Adrenal gland (tissue), 19 donors: ENCODE measurements at places on chromosomes 6 and 20. TPM values are rescaled to one million over a fixed set of nuclear protein-coding genes. Genes with fewer than 3 reads are reported as not detected.

DNA sequence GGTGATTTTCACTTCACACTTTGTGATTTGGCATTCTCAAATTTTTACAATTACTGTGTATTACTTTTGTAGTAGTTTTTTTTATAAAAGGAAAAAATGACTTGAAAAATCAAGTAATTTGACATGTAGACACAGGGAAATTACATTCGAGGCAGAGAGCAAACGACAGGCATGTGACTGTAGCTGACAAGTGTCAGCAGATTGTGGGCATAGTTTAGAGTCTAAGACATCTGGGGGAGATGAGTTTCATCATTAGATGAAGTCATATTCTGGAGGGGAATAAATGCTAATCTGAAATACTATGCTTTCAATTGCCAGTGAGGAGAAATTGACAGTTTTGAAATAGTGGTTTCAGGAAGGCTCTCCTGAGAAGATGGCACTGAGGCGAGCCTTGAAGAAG, 126.0 kb downstream of the MTHFD1L start:
- H3K36me3 ChIP-seq = no peaks in the 10 kb centered on the region
- H3K27ac ChIP-seq = no peak overlapping the region
- H3K4me1 ChIP-seq = no peaks in the 10 kb centered on the region
- H3K4me3 ChIP-seq = no peak overlapping the region

The CST11 gene
- not detected for polyA plus RNA-seq

GRCh38 chr6:99362678-99363268, 13.3 kb upstream of the FAXC start:
- no peaks in the 10 kb centered on the region for H3K27me3 ChIP-seq
- no peak for DNase-seq
- H3K36me3 ChIP-seq = no peaks in the 10 kb centered on the region
- H3K27ac ChIP-seq = no peak overlapping the region

The RPRD1B gene
- polyA plus RNA-seq = 6.8 TPM

DNA sequence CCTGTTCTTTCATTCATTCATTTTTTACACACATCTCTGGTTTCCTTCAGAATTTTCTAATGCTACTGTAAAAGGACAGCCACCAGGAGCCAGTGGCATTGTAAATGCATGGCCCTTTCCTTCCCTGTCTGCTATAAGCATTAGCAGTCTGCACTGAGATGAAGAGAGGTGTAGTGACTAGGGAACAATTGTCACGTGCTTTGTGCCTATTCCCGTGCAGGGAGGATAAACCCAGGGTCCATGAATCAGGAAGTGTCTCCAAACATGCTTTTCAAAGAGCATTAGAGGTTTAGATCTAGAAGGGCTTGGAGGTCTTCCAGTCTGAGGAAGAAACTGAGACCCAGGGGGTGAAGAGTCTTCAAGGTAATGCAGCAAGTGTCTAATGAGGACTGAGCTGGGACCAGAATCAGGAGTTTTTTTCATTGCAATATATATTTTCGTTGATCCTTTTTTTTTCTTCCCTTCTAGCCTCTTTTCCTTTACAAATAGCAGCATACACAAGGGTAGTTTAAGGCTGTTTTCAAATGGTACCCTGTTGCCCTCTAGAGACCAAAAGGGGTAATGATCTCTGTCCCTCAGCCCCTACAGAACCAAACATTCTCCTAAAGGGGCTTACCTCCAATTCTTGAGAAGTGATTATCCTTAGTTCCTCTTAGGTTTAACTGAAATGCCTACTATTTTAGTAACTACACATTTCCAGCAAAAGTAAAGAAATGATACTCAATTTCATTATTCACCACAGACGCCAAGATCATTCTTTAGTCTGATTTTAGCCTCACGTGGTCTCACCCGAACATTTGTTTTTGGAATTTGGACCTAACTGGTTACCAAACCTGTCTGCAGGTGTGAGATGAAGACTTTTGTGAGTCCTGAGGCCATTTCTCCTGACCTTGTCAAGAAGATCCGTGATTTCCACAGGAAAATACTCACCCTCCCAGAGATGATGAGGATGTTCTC, 6.6 kb downstream of the TRIM15 start:
- no peak overlapping the region for H3K27ac ChIP-seq
- no peak overlapping the region for H3K4me3 ChIP-seq
- H3K4me1 ChIP-seq = no peaks in the 10 kb centered on the region
- H3K27me3 ChIP-seq = peaks cover 27% of the 10 kb centered on the region

The GLO1 gene
- polyA plus RNA-seq = 174 TPM

DNA sequence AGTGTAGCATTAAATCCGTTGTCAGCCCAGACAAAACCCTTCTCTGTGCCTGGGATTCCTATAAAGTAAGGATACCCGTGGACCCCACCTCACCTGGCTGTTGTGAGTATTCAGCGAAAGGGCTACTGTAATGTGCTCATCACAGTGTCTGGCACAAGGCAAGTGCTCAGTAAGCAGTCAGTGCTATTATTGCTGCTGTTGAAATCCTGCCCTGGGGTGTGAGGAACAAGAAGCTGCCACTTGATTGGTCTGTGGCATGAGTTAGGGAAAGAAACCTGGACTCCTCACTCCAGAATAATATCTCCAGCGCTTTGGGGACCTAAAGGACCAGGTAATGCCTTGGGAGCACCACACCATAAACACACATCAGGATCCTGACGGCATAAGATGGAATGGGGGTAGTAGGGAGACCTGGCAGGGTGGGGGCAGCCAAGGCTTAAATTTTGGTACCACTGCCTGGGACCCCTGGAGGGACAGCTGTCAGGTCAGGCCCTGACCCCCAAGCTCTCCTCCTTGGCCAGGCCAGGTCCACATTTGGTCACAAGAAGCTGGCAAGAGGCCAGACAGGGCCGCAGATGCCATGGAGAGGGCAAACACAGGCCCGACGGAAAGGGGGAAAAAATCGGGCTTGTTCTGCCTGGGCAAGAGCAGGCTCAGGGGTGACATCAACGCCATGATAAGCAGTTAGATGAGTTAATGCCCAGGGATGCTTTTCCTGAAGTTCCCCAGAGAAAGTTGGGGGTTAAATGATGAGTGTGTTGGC, 66.5 kb downstream of the MRPL14 start:
- H3K27me3 ChIP-seq = no peaks in the 10 kb centered on the region
- no peaks in the 10 kb centered on the region for H3K36me3 ChIP-seq
- no peak for DNase-seq
- no peak overlapping the region for H3K4me3 ChIP-seq
- H3K27ac ChIP-seq = peak overlapping the region; percentile 66

DNA sequence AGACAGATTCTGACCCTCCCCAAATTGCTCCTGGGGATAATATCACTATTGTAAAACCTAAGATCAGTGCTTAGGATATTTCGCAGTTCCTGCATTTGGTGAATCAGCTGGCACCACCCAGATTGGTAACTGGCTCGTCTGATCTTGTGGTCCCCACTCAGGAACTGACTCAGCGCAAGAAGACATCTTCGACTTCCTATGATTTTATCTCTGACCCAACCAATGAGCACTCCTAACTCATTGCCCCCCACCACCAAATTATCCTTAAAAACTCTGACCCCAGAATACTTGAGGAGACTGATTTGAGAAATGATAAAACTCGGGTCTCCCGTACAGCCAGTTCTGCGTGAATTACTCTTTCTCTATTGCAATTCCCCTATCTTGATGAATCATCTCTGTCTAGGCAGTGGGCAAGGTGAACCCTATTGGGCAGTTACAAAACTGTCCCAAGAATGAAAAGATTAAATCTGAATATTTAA, 55.7 kb upstream of the PRND start:
- H3K27me3 ChIP-seq = no peaks in the 10 kb centered on the region
- H3K36me3 ChIP-seq = no peaks in the 10 kb centered on the region
- no peak for DNase-seq
- no peak overlapping the region for H3K27ac ChIP-seq

The GTSF1L gene
- polyA plus RNA-seq = not detected

DNA sequence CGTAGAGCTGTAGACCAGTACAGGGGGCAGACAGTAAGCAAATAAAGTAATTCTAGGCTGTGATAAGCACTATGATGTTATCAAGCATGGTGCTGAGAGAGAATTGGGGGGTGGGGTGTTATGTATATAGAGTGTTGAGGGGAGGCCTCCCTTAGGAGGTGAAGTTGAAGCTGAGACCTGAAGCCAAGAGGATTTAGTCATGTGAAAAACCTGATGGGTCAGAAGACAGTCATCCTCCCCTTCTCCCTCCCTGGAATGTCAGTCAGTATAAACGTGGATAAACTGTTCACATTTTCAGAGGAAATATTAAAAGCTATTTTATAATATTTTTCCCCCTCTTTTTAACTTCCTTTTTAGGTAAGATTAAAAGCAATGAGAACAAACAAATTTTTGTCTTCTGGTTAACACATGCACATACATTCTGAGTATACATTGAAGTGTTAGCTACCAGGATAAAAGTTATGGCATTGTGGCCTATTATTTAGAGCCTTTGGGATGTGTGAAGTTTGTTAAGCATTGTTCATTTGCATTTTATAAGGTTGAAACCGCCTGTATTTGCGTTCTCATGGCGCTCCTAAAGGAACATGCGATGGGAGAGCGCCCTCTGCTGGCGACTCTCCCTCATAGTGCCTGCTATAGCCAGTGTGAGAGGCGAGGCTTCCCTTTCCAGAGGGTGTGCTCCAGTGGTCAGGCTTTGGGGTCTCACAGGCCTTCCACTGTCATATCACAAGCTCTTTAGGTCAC, 35.4 kb upstream of the MAPK13 start:
- H3K27me3 ChIP-seq = no peaks in the 10 kb centered on the region
- H3K36me3 ChIP-seq = peaks cover 13% of the 10 kb centered on the region
- no peak overlapping the region for H3K4me3 ChIP-seq
- no peak overlapping the region for H3K27ac ChIP-seq

The ETV7 gene
- polyA plus RNA-seq = 0.86 TPM

- no peaks in the 10 kb centered on the region for H3K27me3 ChIP-seq
- no peaks in the 10 kb centered on the region for H3K36me3 ChIP-seq
- H3K4me1 ChIP-seq = no peaks in the 10 kb centered on the region
These were observed 178.0 kb upstream of the SASH1 start for GRCh38 chr6:148164645-148165044.

- no peaks in the 10 kb centered on the region for H3K36me3 ChIP-seq
- H3K27ac ChIP-seq = peak overlapping the region; percentile 13
- no peaks in the 10 kb centered on the region for H3K27me3 ChIP-seq
- H3K4me1 ChIP-seq = peaks cover 65% of the 10 kb centered on the region
- no peak overlapping the region for H3K4me3 ChIP-seq
These were observed 107.9 kb downstream of the TSHZ2 start for GRCh38 chr20:53079828-53080686.

GRCh38 chr6:136820561-136820960, 1.8 kb upstream of the PEX7 start:
- H3K27me3 ChIP-seq = no peaks in the 10 kb centered on the region
- H3K4me1 ChIP-seq = peaks cover 10% of the 10 kb centered on the region
- no peak overlapping the region for H3K27ac ChIP-seq
- no peaks in the 10 kb centered on the region for H3K36me3 ChIP-seq
- H3K4me3 ChIP-seq = no peak overlapping the region

The LPIN3 gene
- polyA plus RNA-seq = 1.8 TPM

The BMP2 gene
- 1.0 TPM for polyA plus RNA-seq

- H3K4me1 ChIP-seq = peaks cover 38% of the 10 kb centered on the region
- H3K4me3 ChIP-seq = no peak overlapping the region
- H3K36me3 ChIP-seq = no peaks in the 10 kb centered on the region
These were observed 22.9 kb downstream of the FKBP1A start for GRCh38 chr20:1369970-1370369.

The RBL1 gene
- 4.6 TPM for polyA plus RNA-seq

DNA sequence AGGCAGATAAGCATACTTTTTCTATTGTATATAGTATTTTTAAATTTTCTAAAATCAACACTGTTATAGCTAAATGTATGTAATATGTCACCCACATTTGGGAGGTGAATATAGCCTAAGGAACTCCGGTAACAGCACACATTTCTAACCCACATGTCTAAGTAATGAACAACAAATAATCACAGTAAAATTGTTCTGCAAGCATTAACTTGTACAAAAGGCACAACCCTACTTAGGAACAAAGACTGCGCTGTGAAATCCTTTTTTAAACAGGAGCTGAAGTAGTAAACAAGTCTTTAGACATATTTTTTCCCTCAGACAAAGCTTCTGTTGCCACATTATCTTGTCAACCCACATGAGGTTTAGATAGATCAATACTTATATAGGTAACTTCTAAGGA, 872.4 kb upstream of the SLC35B3 start:
- no peaks in the 10 kb centered on the region for H3K4me1 ChIP-seq
- DNase-seq = no peak
- H3K4me3 ChIP-seq = no peak overlapping the region
- no peaks in the 10 kb centered on the region for H3K36me3 ChIP-seq
- no peaks in the 10 kb centered on the region for H3K27me3 ChIP-seq
- no peak overlapping the region for H3K27ac ChIP-seq

DNA sequence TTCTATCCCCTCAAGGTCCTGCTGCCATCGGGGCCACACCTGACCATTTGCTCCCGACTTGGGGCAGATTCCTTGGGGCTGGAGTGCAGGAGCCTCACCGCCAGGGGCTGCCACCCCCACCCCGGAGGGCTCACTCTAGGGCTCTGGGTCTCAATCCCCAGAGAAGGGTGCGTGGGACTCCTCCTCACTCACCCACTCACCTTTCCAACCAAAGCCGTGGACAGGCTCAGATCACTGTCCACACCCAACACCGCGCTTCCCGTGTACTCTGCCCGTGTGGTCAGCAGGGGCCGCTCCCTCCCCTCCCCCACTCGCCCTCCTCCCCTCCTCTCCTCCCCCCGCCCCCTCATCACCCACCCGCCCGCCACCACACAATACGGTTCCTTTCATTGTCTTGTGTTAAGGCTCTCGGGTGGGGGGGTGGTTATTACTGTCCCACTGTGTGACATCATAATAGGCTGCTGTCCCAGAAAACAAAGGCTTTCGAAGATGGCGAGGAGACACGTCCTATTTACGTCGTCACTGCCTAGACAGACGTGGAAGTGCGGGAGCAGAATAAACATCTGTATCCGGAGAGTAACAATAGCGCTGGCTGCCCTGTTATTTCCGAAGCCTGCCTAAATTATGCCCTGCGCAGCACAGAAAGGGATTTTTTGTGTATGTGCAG, 85.8 kb downstream of the YTHDF1 start:
- H3K4me1 ChIP-seq = no peaks in the 10 kb centered on the region
- peaks cover 14% of the 10 kb centered on the region for H3K27me3 ChIP-seq
- H3K4me3 ChIP-seq = no peak overlapping the region

DNA sequence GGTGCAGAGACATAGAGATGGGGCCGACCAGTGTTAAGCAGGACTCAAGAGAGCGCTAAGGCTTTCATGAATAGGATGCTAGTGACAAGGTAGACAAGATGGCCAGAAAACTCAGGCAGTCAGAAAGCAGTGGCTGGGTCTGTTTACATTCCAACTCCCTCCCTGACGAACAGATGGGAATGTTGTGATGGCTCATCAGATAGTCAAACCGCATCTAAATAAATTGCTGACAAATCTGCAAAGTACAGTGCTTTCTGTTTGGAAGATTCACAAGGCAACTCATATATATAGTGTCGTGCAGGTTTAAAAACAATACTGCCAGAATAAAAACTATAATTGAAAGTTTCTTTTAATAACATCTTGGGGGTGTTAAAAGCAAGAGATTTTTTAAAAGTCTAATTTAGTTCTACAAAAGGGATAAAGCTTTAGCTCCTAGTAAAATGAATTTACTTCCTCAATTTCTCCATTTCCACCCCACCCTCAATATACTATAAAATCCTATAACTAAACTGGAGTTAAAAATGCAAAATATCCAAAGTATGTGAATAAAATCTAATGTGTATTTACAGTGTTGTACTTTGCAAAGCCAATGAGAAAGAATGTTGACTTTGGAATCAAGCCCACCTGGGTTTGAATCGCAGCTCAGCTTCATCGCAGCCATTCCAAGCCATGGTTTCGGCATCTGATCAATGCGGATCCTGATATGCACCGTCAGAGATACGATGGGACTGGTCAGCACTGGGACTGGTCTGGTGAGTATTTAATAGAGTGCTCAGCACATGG, 247.3 kb upstream of the PDE10A start:
- H3K27me3 ChIP-seq = no peaks in the 10 kb centered on the region
- DNase-seq = no peak
- H3K4me3 ChIP-seq = no peak overlapping the region
- no peaks in the 10 kb centered on the region for H3K4me1 ChIP-seq
